ENCODE measurements at places on chromosomes 5 and 9.

DNA sequence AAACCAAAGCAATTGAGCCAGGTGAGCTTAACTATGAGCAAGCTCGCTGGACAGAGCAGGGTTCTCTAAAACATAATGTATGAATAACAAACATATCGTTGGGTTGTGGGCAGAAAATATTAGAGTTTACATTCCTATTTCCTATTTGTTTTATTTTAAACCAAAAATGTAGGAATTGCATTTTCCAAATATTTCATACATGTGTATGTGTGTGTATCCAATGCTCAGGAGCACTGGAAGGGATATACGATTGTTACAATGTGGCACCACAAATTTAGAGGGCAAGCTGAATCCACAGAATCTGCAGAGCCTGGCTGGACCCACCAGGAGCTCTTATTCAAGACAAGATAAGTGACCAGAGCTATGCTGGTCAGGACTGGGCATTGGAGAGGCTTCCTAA is 325.3 kb upstream of the HAPLN1 start:
- no peak for DNase-seq

DNA sequence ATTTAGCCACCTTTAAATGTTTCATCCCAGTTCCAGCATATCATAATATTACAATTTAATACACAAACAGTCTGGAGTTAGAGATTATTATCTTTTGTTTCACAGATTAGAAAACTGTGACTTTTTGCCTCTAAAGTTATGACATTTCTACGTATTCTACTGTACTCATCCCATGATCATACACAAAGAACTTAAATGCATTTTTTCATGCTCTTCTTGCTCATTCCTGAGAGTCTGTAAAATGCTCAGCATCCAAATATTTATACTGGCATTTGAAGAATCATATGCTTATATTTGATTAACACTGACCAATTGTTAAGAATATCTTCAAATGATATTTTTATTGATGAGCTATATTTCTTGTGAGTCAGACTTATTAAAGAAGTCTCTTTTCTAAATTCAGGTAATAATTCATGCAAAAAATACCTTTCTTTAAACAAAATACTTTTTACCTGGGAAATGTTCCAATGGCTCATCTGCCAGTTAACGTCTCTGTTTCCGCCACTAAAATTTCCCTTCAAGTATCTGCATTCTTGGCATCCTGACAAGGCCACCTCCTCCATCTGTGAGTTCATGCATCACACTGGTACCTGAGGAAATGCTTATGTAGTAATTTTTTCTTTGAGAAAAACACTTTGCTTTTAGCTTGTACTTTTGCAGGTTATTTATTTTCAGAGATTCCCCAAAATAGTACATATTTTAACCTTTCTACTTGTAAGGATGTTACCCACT is 139.6 kb upstream of the RASA1 start:
- no peak for DNase-seq

GRCh38 chr9:36431078-36431477 is 31.0 kb upstream of the RNF38 start:
- no peak for DNase-seq

GRCh38 chr9:136085815-136086212 is 9.3 kb downstream of the NACC2 start:
- no peak for DNase-seq

GRCh38 chr9:37551888-37552287 is 24.3 kb downstream of the FBXO10 start:
- DNase-seq = no peak

DNA sequence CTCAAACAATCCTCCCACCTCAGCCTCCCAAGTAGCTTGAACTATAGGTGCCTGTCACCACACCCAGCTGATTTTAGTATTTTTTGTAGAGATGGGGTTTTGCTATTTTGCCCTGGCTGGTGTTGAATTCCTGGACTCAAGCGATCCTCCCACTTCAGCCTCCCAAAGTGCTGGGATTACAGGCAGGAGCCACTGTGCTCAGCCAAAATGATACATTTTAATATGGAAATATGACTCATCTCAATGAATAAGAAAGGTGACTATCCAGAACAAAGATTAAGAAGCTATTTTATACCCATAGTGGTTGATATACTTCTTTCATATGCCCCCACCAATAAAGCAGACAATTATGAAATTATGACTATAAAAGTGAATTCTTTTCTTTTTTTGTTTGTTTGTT is 166.2 kb downstream of the NFIB start:
- no peak for DNase-seq

DNA sequence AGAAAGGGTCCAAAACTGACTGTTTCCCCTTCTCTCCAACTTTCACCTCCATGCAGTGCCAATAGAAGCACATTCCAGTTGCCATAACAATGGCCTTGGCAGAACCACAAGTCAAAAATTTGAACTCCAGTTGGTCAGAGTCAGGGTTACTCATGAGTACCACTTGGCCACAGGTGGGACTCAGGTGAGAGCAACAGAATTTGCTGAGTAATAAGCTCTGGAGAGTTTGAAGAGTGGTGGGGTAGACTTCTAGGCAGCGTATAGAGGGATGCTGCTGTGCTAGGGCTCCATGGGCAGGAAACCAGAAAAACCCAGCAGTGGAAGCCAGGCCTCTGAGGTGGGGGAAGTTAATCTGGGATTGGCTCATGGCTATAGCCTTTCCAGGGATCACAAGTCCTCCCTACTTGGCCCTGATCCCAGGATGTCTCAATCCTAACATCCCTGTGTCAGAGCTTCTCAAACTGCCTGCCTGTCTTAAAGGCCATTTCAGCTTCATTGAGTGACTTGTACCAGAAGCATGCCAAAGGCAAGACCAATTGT is 30.2 kb downstream of the SNX18 start:
- DNase-seq = no peak

GRCh38 chr5:33650911-33651310 is 210.1 kb downstream of the TARS1 start:
- DNase-seq = no peak

DNA sequence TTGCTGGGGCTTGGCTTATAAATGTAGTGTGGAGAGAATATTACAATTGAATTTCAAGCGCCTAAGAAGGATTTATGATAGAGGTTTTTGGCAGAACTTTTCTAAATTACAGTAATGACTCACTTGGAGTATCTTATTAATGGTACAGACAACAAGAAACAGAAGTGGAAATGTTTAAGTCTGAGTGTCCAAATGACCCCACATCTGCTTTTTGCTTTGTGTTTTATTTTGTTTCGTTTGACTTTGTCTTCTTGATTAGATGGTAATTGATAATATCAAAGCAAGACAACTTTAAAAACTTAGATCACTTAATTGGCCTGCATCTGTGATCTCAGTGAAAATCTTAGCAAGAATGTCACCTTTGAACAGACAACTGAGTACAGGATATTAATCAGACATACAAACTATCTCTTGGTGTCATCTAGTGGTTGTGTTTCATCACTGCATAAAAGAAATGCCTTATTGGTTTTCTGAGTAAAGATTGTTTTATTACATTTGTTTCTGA is 577.4 kb downstream of the ISL1 start:
- DNase-seq = peak; percentile 20

GRCh38 chr5:168819004-168819621 is 239.9 kb upstream of the PANK3 start:
- no peak for DNase-seq
